ENCODE measurements at places on chromosomes 1 and 21.

DNA sequence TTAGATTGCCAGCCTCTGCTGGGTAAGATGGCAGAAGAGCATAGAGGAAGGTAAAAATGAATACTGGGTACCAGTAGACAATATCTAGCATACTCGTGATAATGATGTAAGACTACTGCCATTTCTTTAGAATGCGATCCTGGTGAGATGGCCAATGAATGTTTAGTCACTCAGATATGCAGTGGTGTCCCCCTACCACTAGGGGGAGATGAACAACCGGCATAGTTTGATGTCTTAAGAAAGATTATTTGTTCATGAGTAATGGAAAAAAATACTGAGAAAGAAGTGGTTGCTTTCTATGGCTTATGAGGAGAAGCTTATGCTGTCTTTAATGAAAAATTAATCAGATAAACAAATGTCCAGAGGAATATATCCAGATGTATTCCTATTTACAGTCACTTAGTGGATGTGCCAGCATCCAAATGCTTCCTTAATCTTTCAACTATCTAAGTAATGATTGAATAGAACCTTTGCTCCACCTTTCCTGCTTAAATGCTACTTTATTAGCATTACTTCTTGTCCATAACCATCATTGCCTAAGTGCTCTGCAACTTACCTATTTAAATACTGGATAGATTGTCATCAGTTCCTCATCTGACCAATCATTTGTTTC is 256.6 kb downstream of the ST6GALNAC3 start:
- no peak for DNase-seq

GRCh38 chr1:230068952-230069684 is 2.1 kb downstream of the GALNT2 start:
- no peak for DNase-seq

DNA sequence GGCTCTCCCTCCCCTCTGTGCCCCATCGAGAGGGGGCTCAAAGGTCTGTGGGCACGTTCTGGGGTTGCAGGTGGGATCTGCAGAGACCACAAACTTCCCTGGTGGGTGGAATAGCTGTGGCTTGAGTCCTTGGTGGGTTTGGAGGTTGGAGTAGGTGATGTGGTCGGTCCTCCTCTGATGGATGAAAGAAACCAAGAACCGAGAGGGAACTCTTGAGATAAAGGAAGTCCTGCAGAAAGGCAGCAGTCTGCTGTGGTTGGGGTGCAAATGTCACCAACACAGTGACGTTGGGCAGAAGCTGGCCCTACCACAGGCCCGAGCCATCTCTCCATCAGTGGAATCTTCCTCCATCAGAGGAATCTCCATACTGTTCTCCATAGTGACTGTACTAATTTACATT is 171.8 kb downstream of the FCRL5 start:
- DNase-seq, result no peak

DNA sequence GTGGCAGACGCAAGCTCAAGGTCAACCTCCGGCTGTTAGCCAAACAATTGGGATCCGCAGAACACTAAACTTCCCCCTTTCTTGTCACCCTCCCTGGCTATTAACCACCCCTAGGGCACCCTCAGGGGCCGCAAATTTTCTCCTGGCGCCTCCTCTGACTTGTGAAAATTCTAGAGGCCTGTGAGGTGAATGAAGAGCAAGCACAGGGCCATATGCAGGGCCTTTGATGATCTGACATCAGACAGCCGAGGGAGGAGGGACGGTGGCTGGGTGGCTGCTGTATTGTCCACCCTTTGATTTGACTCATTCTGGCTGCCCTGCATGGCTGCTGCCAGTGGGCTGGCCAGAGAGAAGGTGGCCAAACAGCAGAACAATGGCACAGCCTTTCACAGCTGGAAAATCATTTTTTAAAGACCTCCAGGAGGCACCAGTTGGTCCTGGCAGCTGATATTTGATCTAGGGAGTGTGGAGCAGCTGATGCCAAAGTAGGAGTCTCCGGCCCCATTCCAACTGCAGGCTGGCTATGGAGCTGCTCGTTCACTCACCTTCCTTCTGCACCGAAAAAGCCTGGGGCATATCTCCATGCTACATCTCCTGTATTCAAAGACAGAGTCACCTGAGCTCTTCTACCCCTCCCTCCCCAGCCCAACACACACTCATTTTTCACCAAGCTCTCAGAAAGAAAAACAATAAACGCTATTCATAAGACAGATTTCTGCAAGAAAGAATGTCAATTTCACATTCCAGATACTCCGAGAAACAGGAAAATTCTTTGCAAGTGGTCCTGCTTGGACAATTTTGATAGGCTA is 44.9 kb upstream of the BARHL2 start:
- DNase-seq, result no peak

- no peak for DNase-seq
Observed at GRCh38 chr1:44585315-44585920, 88.9 kb downstream of the TMEM53 start.

DNA sequence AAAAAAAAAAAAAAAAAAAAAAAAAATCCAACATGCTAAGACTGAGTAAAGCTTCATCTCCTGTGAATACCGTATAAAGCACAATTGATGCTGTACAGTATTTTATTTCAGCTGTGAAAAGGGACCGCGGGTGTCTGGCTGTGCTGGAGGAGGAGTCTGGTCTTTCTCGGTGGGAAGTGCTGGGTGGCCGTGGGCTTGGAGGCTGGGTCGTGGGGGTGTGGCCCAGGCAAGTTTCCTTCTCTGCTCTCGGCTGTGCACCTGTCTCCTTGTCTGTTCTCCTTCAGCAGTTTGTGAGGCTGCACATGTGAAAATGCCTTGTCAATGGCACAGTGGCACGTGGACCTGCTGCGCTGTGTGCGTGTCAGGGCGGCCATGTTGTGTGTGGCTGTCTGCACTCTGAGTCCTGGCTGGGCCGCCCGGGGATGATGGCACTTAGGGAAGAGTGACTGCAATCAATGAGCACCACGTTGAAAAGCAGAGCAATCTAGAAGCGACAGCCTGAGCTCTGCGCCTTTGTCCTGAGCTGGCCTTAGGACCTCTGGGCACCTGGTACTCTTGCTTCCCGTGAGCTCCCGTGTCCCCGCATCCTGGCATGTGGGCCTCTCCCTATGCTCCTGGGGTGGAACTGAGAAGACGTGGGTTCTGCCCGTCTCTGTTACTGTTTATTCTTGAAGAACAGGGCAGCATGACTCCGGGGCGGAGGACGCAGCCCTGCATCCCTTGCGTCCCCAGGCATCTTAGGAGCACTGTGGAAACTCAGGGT is 14.5 kb downstream of the AGPAT3 start:
- no peak for DNase-seq

DNA sequence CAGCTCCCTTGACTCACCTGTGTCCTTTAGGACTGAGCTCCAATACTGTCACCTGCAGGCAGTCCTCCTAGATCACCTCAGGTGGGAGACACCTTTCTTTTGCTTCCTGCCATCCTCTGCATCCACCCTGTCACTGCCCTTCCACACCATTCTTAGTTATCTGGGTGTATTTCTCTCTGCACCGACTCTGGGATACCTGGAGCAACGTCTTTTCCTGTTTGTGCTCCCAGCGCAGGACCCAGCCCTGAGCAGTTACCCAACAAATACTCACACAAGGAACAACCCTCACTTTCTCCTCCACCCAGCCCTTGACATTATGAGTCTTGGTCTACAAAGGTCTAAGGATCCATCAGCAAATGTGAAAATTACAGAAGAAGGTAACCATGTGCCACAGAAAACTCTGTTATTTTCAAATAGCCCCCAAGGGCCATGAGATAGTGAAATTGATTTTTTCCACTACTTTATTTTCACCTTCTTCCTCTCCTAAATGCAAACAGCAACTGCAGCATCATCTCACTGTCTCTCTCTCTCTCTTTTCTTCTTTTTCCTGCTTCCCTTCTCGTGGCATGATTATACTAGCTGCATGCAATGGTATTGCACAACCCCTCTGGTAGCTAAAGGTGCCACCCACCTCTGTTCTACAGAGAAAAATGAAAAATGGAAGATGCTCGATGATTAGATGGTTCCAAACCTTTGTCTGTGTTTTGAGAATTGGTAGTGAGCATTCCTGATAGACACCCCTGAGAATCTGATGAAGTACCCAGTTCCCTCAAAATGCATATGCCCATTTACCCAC is 89.0 kb downstream of the MIS18A start:
- no peak for DNase-seq

DNA sequence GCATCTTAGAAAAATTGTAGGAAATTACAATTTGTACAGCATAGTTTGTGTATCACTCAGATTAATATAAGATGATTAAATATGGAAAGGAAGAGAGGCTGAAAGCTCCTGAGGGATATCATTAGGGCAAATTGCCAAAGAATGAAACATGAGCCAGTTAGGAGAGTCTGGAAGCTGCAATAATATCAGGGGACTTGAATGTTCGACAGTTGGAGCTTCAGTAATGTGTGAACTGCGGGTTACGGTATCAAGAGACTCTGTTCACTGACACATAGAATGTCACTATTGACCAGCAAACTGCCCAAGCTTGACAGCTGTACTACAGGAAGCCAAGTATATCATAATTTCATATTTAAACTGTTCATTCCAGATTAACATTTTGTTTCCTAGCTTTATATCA is 157.2 kb downstream of the DENND1B start:
- DNase-seq, result no peak

- DNase-seq, result no peak
Observed at GRCh38 chr1:17207046-17207445, 2.1 kb downstream of the PADI1 start.

DNA sequence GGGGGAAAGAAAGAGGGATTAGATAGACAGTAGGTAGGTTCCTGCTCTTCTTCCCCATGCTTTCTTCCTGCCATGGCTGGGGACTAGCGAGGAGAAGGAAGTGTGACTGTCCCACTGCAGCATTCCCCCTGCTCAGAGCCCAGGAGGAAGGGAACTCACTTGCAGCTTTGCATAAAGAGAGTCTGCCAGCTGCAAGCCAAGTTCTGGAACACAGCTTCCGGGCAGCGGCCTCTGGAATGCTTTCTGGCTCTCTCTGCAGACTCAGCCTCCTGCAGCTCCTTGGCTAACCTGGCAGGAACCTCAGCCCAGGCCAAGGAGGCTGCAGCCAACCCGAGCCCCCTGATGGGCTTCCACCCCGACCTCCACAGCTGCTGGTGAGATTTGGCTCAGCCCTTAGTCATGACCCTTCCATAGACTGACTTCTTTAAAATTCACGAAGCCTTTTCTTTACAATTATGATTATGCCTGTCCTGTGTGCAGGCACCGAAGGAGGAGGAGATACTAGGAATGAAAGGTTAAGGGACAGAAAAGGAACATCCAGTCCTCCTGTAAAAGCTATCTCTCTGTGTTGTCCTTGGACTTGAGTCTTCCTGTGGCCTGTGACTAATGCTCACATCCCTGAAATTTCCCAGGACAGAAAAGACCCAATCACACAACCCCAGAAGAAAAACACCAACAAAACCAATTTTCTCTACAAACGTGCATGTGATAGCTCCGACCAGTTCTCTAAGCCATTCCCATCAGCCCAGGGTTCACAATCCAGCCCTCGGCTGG is 108.2 kb upstream of the OLIG2 start:
- DNase-seq, result no peak

GRCh38 chr1:51733793-51734522 is 117.1 kb downstream of the OSBPL9 start:
- DNase-seq, result no peak

- DNase-seq, result peak; percentile 52
Observed at GRCh38 chr1:232984577-232985425, 34.4 kb downstream of the NTPCR start.

GRCh38 chr1:147745271-147745670 is 15.1 kb downstream of the GJA5 start:
- DNase-seq, result no peak

DNA sequence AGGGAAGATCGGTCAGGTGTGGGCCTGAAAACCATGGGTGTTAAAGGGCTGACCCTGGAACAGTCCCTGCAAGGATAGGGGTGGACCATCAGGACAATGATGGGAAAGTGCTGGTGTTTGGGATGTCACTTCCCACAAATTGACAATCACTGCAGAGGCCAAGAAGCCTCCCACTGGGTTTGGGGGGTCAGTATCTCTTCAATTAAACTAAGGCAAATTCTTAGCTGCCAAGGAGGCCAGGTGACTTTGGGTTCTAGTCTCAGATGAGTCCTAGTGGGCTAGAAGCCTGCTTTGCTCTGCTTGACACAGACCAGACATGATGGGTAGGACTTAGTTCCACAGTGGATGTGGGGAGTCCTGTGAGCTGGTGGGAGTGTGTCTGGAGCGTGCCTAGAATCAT is 29.3 kb upstream of the KCNA2 start:
- no peak for DNase-seq

GRCh38 chr1:205343431-205344065 is 13.2 kb downstream of the KLHDC8A start:
- no peak for DNase-seq

DNA sequence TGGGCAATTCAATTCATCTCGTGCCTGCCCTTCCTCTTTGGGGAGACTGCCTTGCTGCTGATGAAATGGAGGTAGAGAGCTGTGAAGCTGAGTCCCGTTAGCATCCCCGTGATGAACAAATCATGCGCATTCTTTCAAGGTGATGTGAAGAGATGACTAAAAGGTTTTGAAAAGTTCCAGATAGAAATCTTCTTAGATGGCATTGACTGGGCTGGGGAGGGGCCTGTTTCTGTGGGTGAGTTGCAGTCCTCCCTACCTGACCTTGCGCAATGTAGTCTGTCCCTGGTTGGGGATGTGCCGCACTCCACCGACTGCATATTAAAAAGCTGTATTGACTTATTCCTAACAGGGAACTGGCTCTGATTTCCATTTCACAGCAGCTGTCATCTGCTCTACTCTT is 49.6 kb downstream of the ST6GALNAC3 start:
- no peak for DNase-seq

GRCh38 chr1:216523449-216524190 is 100.4 kb upstream of the USH2A start:
- no peak for DNase-seq

- DNase-seq, result no peak
Observed at GRCh38 chr1:155057104-155057503, 6.0 kb downstream of the ADAM15 start.

DNA sequence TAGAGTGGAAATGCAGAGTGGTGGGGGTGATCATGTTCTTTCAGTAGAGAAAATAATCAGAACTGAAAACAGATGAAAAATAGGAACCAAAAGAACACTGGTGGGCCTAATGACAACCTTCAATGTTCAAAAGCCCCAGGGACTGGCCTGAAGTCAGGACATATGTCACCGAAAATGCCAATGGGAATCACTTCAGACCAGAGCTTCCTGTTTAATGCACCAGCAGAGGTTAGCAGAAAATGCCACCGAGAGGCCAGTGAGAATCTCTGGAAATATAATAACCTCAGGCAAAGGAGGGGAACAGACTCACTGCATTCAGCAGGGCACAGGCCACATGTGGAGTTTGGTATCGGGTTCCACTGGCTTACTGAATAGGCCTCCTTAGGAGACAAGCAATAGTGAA is 15.9 kb upstream of the CD58 start:
- DNase-seq, result no peak

GRCh38 chr1:186682736-186683135 is 2.5 kb upstream of the PTGS2 start:
- no peak for DNase-seq

- no peak for DNase-seq
Observed at GRCh38 chr1:212962509-212962908, 12.2 kb downstream of the VASH2 start.

All from C1 segment of cervical spinal cord (tissue), 14 donors.